ENCODE measurements at places on chromosomes 2 and 18. TPM values are rescaled to one million over a fixed set of nuclear protein-coding genes. Genes with fewer than 3 reads are reported as not detected.

DSC2 gene
- total RNA-seq = 31.1 TPM

CD8B2 gene
- not detected for total RNA-seq

EML6 gene
- 1.5 TPM for total RNA-seq

MLPH gene
- 38.9 TPM for total RNA-seq

GAL3ST2 gene
- total RNA-seq = not detected

HOXD4 gene
- 0.69 TPM for total RNA-seq

- H3K27ac ChIP-seq = no peak overlapping the region
- H3K4me3 ChIP-seq = no peak overlapping the region
- peaks cover 51% of the 10 kb centered on the region for H3K36me3 ChIP-seq
- no peak for DNase-seq
Measured at GRCh38 chr2:156511122-156511521, 74.9 kb downstream of the GPD2 start.

DNA sequence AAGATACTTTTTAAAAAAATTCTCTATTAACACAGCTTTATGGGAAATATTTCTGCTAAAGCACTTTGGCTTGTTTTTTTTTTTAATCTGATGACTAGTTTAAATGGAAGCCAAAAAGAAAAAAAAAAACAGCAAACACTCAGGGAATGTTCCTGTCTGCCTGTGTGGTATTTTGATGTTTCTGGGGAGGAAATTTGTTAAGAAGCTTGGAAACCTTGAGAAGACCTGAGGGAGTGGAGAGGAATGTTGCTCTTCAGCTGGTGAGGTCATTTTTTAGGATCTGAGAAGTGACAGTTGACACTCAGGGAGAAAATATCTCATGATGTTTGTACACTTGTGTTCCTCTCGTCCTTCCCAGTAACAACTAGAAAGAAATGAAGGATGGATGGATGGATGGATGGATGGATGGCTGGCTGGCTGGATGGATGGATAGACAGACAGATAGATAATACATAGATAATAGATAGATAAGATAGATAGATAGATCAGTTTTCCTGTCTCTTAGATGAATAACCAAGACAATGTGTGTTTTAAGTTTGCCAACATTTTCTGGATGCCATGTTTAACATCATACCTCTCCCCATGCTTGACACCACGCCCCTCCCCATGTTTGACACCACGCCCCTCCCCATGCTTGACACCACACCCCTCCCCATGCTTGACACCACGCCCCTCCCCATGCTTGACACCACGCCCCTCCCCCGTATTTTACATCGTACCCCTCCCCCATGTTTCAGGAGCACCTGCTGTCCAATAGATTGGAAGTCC lies 84.8 kb downstream of the CTIF start:
- peaks cover 13% of the 10 kb centered on the region for H3K4me1 ChIP-seq
- DNase-seq = no peak
- H3K36me3 ChIP-seq = no peaks in the 10 kb centered on the region
- H3K4me3 ChIP-seq = no peak overlapping the region
- H3K27me3 ChIP-seq = no peaks in the 10 kb centered on the region

GRCh38 chr2:156909983-156910382 lies 347.5 kb upstream of the GALNT5 start:
- no peak for DNase-seq
- H3K4me3 ChIP-seq = no peak overlapping the region
- no peaks in the 10 kb centered on the region for H3K36me3 ChIP-seq
- no peaks in the 10 kb centered on the region for H3K4me1 ChIP-seq
- no peak overlapping the region for H3K27ac ChIP-seq

- H3K4me1 ChIP-seq = peaks cover 11% of the 10 kb centered on the region
- DNase-seq = no peak
- no peaks in the 10 kb centered on the region for H3K27me3 ChIP-seq
- no peak overlapping the region for H3K4me3 ChIP-seq
Measured at GRCh38 chr2:65411056-65411795, 21.2 kb downstream of the SPRED2 start.
